D721Med (cell line): ENCODE measurements at places on chromosomes 16 and 17.

DNA sequence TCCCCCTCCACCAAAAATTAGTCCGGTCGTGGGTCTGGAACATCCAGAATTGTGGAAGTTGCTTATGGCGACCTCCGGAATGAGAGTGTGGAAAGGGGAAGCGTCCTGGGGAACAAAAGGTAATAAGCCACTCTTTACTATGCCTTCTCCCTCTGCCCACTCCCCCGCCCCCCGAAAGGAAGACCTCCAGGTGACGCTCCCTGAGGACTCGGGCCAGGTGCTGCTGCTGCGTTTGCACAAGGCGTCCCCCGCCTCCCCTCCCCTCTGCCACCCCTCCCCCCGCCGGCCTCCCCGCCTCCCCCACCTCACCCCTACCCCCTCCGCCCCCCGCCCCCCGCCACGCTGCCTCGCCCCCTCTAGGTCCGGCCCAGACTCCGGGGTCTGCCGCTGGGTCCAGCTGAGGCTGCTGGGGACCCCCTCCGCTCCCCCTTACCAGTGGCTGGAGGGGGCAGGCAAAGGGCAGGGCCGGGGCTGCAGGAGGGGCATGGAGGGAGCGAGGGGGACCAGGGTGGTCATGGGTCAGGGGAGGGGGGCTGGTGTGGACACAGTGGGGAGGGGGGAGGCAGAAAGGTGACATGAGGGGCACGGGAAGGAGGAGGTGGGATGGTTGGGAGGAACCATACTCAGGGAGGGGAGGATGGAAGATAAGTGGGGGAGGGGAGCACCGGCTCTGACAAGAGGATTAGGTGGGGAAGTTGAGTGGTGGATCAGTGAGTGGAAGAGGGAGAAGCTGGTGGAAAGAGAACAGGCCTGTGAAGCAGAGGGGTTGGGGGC is 23.6 kb downstream of the ALOX12B start:
- DNase-seq: no peak

DNA sequence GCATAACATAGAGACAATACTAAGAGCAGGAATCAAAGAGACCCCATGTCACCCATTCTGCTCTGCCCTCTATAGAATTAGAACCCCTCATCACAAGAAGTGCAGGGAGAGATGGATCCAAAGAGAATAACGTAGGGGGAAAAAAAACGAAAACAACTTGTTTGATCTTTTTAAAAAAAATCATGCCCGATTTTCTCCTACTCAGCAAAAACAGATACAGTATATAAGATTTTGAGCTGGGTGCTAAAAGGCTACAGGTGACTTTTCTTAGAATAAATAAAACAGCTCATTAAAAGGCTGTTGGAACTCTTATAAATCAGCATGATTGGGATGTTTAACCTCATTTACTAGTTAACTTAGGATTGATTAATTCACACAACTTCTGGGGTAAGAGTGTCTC is 17.4 kb downstream of the UBN1 start:
- no peak for DNase-seq

DNA sequence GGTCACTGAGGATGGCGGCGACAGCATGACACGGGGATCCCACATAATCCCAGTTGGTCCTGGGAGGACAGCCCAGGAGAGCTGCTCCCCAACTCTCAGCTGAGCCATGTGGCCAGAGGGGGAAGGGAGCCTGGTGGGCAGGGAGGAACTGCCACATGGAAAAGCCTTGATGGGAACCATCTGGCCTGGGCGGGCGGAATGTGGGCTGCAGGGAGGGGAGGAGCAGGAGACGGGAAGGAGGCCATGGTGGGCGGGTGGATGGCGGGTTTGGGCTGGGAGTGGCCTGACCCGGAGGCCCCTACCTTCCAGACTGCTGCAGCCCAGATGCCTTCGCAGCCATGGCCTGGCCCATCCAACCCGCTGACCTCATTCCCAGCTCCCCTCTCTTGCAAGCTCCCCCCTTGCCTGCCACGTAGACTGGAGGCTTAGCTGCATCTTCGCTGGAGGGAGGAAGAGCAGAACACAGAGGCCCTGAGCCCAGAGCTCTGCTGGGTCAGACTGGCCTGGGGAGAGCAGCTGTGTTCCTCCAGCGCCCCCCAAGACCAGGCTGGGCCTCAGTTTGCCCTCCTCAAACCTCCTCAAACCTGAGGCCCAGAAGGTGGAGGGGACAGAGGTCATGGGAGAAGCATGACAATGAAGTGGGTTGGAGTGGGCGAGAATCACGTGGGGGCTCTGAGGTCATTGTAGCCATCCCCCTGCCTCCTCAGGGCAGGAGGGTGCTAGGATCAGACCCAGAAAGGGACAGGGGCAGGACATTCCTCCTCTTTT is 8.2 kb upstream of the COL1A1 start:
- no peak for DNase-seq

DNA sequence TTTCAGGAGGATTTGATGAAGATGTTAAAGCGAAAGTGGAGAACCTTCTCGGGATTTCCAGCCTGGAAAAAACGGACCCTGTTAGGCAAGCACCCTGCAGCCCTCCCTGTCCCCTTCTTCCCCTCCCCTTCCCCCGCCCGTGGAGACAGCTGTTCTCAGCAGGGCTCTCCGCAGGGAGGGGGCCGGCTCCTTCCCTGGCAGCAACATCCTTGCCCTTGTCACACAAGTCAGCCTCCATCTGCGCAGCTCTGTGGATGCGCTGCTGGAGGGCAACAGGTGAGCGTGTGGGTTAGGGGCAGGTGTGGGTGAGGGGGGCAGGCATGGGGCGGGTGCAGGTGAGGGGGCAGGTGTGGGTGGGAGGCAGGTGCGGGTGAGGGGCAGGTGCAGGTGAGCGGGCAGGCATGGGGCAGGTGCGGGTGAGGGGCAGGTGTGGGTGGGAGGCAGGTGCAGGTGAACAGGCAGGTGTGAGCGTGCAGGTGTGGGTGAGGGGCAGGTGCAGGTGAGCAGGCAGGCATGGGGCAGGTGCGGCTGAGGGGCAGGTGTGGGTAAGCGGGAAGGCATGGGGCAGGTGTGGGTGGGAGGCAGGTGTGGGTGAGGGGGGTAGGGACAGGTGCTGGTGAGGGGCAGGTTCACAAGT is 9.4 kb downstream of the CYBC1 start:
- no peak for DNase-seq

GRCh38 chr17:75228847-75229246 is 23.4 kb downstream of the NUP85 start:
- DNase-seq: no peak

DNA sequence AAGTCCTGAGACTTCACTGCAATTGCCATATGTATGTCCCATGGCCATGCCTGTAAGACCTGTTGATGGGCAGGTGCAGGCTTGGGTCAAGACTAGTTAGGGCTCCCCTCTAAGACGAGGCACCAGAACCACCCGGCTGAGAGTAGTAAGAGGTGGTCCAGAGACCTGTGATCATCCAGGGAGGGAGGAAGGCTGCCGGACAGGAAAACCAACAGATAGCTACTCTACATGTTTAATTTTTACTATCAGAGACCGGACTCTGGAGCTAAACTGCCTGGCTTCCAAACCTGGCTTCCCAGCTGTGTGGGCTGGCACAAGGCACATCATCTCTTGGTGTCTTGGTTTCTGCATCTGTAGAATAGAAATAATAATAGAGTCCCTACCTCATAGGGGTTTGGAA is 73.0 kb downstream of the ERCC4 start:
- DNase-seq: no peak

GRCh38 chr17:81400154-81400977 is 5.1 kb downstream of the BAHCC1 start:
- peak; percentile 68 for DNase-seq

- DNase-seq: no peak
These were observed 25.2 kb downstream of the KLHL36 start for GRCh38 chr16:84673561-84673960.
